Eye (tissue), 1 donor: ENCODE measurements at places on chromosomes 4 and X.

- DNase-seq, result no peak
These were observed 6.2 kb upstream of the NOX1 start for GRCh38 chrX:100880368-100880767.

DNA sequence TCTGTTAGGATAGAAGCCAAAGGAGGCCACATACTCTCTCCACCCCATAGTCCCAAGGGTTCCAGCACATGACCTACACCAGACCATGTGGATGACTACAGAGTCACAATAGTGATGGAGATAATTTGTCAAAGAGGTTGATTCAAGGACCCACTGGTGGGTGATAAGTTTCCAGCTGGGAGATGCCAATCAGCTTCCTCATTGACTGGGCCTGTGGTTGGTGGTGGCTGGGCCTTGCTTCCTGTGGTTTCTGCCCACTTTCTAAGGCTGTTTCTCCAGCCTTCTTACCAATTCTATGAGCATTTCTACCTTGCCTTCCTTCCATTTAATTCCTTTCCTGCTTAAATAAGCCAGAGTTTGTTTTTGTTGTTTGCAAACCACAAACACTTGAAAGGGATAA, 95.5 kb upstream of the CPEB2 start:
- DNase-seq, result no peak

DNA sequence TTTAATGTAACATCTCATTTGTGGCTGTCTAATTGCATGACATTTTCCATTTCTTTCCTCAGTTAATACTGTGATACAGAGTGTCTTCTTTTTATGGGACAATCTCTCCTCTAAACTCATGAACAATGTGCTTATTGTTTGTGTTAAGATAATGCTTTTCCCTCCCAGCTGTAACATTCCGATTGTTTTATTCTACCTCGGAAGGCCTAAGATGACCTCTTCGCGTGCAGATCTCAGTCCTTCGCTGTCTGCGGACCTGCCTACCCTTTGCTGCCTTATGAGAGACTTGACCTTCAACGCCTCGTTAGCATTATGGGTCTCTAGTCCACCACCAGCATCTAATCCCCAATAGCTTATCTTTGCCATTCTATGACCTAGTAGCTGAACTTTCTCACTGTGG, 29.8 kb upstream of the ZFP42 start:
- DNase-seq, result no peak

DNA sequence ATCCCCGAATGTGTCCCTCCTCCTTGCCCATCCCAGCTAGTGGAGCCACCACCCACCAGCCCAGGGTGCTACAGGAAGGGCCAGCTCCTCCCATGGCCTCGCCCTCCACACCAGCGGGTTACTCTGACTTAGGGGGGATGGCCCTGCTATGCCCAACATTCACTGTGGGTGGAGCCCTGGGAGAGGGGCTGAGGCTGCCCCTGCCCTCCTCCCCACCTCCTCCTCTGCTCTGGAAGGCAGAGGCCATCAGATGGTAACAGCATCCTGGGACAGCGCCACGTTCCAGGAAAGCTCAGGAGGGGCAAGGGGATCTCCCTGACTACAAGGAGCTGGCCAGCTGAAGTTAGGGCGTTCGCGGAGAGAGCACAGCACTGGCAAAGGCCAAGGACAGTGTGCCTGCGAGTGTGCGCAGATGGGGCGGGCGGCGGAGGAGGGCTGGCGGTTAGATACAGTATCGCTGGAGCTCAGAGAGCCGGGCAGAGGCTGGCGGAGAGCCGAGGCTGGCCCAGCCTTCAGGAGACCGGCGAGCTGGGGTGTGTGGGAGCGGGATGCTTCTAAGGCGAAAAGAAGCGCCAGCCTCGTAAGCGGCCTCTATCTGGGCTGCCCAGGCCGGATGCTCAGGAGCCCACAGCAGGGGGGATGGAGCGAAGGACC, 1.5 kb downstream of the JAKMIP1 start:
- peak; percentile 48 for DNase-seq

GRCh38 chrX:11431786-11432185, 138.6 kb downstream of the AMELX start:
- no peak for DNase-seq

- no peak for DNase-seq
These were observed 47.3 kb upstream of the SRPX start for GRCh38 chrX:38268011-38268410.

GRCh38 chr4:104381729-104382128, 113.0 kb downstream of the CXXC4 start:
- no peak for DNase-seq

DNA sequence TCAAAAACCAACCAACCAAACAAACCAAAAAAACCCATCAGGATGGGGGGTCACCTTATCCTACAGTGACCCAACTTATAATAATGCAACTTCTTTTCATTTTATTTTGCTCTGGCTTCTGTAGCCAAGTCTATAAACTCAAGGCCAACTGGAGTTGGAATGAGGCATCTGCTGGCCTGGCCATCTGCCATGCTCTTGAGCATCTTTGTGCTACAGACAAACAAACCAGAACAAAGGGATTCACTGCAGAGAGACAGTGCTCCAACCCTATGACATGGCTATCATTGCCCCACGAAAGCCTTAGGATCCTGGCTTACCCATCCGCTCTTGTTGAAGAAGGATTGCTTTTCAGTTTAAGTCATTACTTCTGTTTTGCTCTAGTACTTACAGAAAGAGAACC, 49.2 kb upstream of the SCRG1 start:
- DNase-seq, result peak; percentile 60

DNA sequence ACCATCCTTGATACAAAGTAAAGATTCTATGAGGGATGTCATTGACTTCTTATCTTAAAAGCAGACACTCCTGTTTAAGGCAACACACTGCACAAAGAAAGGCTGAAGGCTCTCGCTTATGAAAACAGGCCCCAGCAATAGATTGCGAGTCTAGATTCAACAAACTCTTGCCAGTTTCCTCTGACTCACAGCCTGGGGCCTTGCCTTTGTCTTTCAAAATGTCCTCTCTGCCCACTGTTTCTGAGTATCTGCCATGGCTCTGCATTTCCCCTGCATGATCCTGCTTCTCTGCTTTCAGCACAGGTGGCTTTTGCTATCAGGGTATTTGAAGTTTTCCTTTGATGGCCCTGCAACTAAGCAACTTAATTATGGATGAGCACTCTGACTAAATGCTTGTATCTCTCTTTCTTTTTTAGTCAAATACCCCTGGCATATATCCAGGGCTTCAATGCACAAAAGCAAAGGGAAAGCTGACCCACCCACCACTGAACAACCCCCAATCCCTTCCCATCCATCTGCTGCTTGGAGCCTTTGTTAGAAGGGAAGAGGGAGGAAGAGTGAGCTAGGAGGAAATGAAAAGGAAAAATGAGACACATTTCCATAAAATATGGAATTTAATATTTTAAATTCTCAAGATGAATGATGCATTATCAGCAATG, 32.2 kb downstream of the NDP start:
- no peak for DNase-seq

- DNase-seq, result no peak
These were observed 31.5 kb downstream of the SEC24B start for GRCh38 chr4:109465069-109465468.

DNA sequence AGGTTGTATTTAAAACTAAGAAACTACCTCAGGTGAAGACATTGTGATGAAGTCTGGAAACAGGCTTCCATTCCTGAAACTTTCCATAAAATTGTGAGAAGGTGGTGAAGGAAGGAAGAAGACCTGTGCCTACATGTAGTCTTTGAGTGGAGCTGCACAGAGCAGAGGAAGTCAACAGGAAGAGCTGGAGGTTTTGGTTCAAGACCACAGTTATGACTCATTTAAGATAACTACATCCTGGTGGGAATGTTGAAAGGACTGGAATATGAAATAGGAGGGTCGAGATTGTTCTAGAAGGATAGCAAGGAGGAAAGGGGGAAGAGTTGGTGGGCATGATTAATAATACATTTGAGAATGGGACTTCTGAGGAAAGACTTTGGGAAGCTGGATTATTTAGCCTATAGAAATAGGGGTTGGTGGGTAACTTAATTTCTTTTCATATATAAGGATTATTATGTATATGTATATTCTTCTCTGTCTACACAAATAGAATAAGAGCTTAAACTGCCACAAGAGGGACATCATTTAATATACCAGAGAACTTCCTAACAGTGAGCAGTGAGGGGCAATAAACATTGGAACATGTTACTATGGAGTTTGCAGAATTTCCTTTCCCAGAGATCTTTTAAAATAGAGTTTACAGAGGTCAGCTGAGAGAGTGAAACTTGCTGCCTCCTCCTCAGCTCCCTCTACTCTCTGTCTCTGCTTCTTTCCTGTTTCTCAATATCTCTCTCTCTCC, 23.5 kb downstream of the AWAT2 start:
- no peak for DNase-seq

GRCh38 chr4:32417113-32417704, 1697.0 kb downstream of the PCDH7 start:
- DNase-seq, result no peak

DNA sequence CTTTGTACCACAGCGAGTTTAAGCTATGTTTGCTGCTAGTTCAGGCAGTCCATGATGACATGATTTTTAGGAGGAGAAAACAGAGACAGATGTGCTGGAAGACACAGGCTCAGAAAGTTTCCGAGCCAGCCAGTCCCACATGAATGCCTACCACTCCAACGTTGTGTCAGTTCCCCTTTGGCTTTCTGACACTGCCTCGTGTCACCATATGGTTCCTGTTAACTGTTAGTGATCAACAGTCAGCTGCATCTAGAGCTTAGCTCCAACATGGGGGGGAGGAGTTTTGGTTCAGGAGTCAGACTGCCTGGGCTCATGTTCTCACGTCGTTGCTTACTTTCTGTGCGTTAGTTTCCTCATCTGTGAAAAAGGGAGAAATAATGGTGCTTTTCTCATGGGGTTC, 343.7 kb downstream of the MID1IP1 start:
- DNase-seq, result no peak
